ENCODE measurements at places on chromosomes 4 and X.

GRCh38 chrX:124433186-124433585 is 86.8 kb downstream of the SH2D1A start:
- DNase-seq, result no peak

DNA sequence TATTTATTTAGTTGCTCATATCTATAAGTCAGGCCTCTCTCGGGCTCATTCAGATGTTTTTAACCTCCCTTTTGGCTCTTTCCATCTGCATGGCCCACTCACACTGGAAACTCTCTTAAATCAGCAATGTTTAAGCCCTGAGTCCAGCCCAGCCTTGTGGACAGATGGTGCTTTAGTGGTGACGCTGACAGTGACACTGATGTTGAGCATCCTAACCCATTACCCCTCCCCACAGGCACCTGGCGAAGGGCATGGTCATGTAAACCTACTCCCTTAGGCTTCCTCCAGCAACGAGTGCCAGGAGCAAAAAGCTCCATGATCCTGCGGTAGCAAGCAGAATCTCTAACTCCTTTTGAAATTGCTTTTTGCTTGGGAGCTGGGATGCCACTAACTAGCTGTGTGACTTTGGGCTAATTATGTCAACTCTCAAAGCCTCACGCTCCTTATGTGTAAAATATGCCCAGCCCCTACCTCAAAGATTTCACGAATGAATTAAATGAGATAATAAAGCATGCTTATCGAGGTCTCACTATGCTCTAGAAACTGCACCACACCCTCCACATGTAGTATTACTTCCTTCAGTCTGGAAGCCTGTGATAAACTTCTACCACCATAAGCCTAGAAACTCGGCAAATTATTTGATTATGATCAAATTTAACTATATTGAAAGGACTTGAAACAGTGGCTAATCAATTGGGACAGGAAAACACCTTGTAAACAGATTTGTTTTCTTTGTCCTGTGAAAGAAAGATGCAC is 569.4 kb downstream of the BCOR start:
- no peak for DNase-seq

GRCh38 chrX:24494647-24495075 is 29.6 kb downstream of the PDK3 start:
- DNase-seq, result no peak

- no peak for DNase-seq
Observed at GRCh38 chrX:55452833-55453124, 852 bp downstream of the MAGEH1 start.

DNA sequence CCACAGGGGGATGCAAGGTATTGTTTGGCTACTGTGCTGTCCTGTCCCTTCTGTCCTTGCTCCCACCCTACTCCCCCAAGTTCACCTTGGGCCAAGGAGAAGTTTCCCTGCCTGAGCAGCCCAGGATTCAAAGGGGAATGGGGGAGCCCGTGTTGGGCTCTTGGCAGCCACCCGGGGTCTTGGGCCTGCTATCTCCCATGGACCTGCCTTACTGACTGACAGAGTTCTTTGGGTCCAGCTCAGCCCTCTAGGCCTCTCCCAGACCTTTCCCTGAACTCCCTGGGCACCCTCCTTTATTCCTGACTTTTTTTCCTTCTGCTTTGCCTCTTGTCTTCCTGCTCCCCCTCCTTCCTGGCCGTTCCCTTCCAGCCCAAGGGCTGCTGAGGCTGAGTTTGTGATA is 67.4 kb downstream of the STARD8 start:
- DNase-seq, result no peak

- DNase-seq, result no peak
Observed at GRCh38 chr4:168573870-168574269, 77.0 kb downstream of the PALLD start.

DNA sequence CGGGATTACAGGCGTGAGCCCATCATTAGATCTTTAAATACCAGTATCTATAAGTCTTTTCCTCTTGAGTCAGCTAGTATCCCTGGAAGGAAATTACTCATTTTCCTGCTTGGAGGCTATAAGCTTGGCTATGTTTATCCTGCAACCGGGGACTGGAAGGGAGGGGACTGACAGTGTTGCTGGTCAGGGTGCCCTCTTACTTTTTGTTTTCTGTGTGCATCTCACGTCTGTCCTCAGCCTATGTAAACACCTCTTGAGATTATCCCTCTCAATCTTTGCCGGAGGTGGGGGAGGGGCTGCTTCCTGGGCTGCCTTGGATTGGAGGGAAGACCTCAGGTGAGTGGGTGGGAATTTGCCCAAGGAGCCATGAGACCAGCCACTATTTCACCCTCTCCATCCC is 37.0 kb downstream of the HTT start:
- no peak for DNase-seq

DNA sequence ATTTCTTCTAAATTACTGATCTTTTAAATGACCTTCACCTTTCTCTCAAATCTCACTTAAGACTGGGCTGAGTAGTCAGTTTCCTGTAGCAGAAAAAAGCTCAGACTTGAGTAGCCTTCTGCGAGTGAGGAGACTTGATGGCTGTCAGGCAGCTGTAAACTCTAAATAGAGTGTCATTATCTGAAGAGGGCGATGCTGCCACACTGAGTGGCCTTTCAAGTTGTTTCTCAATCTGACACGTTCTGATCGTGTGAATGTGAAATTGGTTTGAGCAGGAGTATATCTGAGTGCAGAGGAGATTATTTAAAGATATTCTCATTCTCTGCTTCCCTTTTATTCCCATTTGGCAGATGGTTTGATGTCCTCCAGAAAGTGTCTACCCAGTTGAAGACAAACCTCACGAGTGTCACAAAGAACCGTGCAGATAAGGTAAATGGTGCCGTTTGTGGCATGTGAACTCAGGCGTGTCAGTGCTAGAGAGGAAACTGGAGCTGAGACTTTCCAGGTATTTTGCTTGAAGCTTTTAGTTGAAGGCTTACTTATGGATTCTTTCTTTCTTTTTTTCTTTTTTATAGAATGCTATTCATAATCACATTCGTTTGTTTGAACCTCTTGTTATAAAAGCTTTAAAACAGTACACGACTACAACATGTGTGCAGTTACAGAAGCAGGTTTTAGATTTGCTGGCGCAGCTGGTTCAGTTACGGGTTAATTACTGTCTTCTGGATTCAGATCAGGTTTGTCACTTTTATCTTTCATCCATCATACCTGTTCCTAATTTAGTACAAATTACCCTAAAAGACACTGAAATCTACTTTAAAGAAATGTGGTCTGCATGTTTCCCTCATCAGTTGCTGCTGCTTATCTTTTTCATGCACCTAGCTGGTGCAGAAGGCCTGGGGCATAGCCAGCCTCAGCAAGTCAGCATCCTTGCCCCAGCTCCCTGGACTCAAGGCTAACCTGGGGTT is 74.3 kb upstream of the MSANTD1 start:
- DNase-seq, result no peak

- no peak for DNase-seq
Observed at GRCh38 chrX:74902806-74903205, 22.4 kb downstream of the NEXMIF start.

GRCh38 chr4:165612936-165613335 is 234.1 kb downstream of the CPE start:
- no peak for DNase-seq

DNA sequence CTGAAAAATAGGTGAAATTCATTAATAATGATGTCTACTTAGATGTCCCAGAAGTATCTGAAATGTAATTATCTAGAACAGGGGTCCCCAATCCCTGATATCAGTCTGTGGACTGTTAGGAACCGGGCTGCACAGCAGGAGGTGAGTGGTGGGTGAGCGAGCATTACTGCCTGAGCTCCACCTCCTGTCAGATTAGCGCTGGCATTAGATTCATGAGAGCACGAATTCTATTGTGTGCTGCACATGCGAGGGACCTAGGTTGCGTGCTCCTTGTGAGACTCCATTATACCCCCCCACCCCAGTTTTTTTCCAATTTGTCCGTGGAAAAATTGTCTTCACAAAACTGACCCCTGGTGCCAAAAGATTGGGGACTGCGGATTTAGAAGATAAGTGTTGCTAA is 458.8 kb downstream of the CCSER1 start:
- DNase-seq, result no peak

DNA sequence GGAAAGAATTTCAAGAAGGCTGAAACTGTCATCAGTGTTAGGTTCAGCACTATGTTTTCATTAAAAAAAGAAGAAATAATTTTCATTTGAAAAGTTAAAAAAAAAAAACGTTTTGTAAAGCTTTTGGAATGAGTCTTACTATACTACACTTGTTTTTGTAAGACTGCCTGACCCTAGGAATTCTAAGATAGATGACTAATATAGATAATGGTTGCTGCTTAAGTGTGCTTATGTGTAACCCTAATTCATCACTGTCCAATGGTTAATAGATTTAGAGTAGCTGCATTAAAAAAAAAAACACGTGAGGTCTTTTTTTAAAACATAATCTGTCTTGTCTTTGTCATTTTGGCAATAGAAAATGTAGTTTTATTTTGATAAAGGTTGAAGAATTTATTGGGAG is 323.2 kb downstream of the IL1RAPL1 start:
- no peak for DNase-seq

DNA sequence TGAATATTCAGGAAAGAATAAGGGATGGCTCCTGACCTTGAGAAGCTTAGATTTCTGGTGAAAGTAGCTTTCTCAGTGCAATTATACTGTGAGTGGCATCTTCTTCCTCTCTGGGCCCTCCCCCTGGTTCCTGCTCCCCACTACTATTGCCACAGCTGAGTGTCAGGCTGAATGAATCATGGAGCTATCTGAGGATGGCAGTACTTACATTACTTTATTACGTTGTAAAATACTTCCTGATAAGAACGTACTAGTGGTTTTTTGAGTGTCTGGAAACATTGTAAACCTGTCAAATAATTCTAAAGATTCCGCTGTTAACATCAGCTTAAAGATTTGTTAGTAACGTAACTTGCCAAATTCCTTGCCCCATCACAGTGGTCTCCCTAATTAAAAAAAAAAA is 36.2 kb downstream of the ARHGAP10 start:
- DNase-seq, result no peak

DNA sequence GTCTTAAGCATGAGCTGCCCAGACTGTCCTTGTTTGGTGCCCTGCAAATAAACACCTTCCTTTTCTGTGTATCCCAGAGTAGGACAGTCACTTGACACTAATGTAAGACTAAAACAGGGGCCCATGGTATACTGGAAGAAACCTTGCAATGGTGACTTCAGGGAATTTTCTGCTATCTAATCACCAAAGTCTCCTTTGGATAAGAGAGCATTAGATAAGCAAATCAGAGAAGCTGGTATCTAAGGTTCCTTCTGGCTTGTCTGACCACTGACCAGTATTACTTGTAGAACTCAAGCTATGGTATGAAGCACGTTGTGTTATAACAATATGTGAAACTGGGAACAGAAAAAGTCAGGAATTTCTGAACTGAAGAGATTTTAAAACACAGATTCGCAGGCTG is 173.9 kb downstream of the COL25A1 start:
- no peak for DNase-seq

- DNase-seq, result no peak
Observed at GRCh38 chr4:96262057-96262456, 422.2 kb downstream of the PDHA2 start.

GRCh38 chrX:38616904-38617303 is 55.6 kb downstream of the TSPAN7 start:
- DNase-seq, result no peak

- no peak for DNase-seq
Observed at GRCh38 chr4:1045193-1045594, 33.8 kb downstream of the FGFRL1 start.

- DNase-seq, result no peak
Observed at GRCh38 chr4:21699446-21699845, 249.1 kb downstream of the KCNIP4 start.

DNA sequence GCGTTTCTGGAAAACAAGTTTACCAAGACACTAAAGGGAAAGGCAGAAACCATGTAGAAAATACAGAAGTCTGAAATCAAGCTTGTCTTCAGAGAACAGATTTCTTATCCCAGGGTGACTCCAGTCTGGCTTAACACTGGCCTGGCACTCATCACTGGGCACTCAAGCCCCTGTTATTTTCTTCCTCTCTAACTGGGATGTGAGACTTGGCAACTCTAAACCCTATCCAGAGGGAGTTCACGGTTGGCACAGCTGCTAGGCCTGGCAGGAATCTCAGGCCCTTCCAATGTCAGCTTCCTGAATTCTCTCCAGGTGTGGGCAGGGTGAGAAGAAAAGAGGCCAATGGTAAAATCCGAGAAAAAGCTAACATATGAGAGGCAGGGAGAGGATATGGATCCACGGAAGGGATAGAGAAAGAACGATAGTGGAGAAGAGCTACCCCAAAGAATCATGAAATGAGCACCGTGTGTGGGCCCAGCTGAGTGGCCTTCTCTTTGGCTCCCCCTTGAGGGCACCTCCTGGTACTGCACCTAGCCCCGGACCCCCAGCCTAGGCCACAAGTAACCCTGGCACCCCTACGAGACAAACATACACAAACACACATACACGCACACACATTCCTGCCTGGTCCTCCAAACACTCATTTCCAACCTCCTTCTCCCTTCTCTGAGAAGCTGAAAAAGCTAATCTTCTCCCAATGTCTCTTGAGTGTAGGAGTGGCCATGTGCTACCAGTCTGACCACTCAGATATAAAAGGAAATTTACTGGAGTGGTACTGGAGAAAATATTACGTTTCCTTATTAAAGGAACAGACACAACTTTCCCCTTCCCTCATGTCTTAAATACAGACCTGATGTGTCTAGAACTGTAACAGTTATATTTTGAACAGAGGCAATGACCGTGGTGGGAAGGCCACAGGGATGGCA is 16.6 kb upstream of the PTCHD1 start:
- DNase-seq, result no peak

DNA sequence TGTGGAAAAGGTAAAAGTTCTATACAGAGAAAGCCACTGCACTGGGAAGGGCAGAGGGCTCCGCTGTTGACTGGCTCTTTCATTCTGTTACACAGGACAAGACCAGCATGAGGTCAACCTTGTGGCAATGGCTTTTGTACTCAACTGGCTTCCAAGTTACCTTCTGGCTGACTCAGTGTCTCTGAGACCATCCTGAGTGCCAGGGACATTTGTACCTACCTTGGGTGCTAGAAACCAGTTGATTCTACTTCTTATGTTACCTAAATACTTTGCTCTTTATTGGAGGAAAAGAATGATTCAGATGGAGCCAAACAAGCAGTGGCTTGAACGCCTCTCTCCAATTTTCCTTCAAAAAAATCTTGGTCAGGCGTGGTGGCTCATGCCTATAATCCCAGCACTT is 123.2 kb downstream of the RBM47 start:
- no peak for DNase-seq

DNA sequence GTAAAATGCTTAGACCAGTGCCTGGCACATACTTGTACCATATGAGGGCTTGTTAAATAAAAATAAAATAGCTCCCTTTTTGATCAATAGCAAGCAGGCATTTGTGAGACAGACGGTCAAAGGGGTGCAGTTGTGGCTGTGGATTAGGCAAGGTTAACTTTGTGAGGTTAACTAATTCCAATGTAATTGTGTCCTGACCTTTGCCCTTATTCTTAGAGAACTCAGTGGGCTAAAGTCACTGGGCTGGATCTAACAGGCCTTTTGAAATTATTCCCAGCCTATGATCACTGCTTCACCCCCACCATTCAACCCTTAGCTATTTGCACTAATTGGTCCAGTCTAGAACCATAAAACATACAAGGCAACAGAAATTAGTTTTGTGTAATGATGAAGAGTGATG is 166.4 kb downstream of the MID1 start:
- DNase-seq, result no peak

- DNase-seq, result no peak
Observed at GRCh38 chrX:125405339-125405738, 85.7 kb downstream of the TEX13C start.
